ENCODE measurements at places on chromosomes 12 and 14. TPM values are rescaled to one million over a fixed set of nuclear protein-coding genes. Genes with fewer than 3 reads are reported as not detected.

Gene MRPL51
- 241 TPM for total RNA-seq

Gene LHX5
- total RNA-seq, result not detected

Gene ZDHHC22
- not detected for total RNA-seq

Gene APOF
- not detected for total RNA-seq

Gene KRT77
- total RNA-seq, result not detected

Gene E2F7
- total RNA-seq, result 29.4 TPM

Gene RGS6
- total RNA-seq, result 1.4 TPM

Gene MAP3K9
- total RNA-seq, result 4.8 TPM

DNA sequence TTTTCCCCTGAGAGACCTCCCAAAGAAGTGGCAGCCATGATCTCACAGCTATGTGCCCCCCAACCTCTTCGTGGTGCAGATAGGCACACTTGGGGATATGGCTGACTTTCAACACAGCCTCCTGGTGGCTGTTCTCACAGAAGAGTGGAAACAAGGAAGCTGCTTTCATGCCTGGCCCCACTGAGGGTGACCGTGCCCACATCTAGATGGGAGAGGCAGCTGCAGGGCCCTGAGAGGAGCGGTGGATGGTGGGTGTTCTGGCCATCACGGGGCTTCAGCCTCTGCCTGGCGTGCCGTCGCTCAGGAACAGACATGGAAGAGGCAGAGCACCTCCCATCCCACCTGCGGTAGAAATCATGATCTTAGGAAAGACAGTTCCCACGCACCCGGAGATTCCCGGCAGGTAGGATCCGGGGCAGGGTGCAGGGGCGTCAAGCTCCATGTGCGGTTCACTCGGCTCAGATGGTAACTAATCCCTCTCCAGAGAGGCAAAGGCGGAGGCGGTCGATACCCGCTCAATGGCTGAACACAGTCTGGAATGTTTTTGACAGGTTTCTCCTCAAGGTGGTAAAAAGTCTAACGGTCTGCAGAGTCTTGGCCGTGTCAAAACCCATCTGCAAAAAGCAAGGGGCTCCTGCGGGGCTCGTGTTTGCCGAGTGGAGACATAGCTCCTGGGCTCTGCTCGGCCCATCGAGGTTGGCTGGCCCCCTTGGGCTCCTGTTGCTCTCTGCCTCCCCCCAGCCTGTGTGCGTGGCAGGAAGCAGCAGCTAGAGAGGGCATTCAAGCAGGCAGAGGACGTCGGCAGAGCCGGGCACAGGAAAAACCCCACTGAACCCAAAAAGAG is 225.2 kb upstream of the RTL1 start:
- no peak for DNase-seq

DNA sequence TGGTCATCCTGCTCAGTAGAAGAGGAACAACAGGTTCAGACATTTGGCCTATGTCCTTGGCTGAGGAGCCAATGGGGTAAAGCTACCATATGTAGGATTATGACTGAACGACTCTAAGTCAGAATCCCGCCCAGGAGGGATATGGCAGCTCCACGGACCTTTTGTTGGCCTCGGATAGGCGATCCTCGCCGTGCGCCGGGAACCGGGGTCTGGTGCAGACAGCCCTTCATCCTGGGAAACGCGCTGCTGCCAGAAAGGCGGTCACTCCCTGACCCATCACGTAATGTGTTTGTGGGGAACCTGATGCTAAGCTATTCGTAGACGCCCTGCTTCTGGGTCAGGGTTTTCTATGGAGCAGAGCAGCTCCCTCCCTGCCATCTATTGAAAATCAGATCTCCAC is 178.9 kb upstream of the ALG10B start:
- DNase-seq, result no peak

- no peak for DNase-seq
Observed at GRCh38 chr12:24223926-24224325, 274.5 kb upstream of the SOX5 start.

GRCh38 chr12:28578833-28579252 is 388.6 kb downstream of the CCDC91 start:
- no peak for DNase-seq

GRCh38 chr14:30808576-30808975 is 65.8 kb upstream of the COCH start:
- no peak for DNase-seq

DNA sequence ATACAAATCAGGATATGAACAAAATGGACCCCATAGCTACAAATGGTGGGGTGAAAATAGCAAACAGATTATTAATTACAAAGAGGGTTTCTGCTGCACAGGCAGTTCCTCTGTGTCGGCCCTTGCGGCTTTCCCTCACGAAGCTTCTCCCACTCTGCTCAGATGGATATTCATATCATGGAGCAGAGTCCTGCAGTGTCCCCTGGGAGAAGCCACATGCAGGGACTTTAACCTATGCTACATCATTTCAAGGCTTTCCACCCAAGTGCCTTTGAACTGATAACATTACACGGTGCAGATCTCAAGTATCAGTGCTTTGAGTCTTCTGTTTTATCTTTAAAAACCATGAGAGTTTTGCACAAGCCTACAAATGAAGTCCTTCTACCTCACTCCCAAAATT is 229.1 kb downstream of the PPM1H start:
- no peak for DNase-seq

- no peak for DNase-seq
Observed at GRCh38 chr12:1739368-1739767, 48.5 kb downstream of the ADIPOR2 start.

GRCh38 chr12:124442772-124443445 is 124.5 kb downstream of the NCOR2 start:
- DNase-seq, result no peak

DNA sequence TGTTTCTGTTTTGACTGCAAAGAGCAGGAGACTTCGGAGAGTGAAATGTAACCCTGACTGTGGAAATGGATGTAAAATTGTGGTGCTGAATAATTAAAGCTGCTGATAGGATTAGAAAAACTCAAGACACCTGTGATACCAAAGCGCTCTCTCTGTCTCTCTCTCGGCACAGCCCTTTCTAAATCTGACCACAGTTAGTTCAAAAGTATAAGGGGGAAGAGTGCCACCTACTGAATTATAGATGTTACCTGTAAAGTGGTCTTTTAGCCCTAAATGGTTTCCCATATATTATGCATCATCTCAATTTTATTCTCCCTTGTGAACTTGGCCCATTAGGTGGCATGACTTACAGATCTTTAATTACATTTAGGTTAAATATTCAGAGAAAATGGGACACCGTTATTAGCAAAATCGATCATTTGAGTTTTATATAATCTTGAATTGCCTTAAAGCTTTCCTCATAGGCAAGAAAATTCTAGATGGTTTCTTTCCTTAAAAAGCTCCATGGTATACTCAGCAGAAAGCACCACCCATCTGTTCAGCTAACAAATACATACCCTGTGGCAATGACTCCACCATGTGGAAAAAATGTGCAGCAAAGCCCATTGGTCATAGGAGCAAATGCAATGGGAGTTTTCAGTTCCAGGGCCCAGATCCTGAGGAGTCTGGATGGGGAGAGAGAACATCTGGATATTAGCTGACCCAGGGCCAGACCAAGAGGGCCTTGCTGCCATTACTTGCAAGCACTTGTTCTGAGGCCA is 18.1 kb downstream of the RFC5 start:
- DNase-seq, result no peak

DNA sequence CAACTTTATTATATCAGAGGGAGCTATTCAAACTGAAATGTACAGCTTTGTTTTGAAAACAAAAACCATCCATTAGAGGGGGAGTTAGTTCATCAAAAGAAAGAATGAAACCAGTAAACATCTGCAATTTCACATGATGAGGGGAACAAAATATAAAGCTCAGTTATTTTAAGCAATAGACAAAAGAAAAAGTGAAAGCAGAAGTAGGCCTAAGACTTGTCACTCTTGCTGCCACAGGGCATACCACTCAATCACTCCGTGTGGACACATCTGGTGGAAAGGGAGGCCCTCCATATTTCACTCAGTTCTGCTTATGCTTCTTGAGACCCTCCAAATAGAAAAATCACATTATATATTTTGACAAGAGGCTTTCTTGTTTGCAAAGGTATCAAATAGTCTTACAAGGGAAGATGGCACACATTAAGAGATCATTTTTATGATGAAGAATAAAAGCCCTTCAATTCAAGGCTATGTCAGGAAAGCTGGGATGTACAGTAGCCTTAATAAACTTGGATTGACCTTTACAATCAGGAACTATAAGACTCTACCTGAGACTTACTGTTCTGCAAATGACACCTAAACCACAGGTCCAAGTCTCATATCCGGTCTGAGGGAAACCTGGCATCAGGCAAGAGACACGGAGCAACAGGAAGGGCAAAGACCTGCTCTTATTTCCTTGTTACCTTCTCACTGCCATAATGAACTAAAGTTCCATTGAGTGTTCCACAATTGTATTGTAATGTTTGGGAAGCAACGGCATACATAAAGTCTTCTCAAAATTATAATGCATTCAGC is 222.5 kb upstream of the GRIP1 start:
- DNase-seq, result no peak

- DNase-seq, result peak; percentile 93
Observed at GRCh38 chr14:104826189-104826860, 25.4 kb downstream of the ZBTB42 start.

DNA sequence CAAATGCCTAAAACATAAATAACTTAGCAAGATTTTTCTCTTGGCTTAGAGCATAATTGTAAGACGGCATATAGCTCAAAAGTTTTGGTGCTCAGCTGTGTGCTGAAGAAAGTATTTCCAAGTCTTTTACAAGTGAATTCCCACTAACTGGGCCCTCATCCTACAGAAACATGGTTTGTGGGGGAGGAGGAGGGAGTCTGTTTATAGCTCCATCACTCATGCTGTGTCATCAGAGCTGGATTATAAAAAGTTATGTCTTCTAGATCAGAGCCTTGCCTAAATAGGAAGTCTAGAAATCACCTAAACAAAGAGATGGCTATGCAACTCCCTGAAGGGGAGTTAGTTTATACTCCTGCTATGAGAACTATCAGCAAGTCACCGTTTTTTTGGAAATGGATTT is 65.9 kb upstream of the OTOGL start:
- no peak for DNase-seq

- DNase-seq, result no peak
Observed at GRCh38 chr12:90085494-90086274, 377.0 kb upstream of the ATP2B1 start.

DNA sequence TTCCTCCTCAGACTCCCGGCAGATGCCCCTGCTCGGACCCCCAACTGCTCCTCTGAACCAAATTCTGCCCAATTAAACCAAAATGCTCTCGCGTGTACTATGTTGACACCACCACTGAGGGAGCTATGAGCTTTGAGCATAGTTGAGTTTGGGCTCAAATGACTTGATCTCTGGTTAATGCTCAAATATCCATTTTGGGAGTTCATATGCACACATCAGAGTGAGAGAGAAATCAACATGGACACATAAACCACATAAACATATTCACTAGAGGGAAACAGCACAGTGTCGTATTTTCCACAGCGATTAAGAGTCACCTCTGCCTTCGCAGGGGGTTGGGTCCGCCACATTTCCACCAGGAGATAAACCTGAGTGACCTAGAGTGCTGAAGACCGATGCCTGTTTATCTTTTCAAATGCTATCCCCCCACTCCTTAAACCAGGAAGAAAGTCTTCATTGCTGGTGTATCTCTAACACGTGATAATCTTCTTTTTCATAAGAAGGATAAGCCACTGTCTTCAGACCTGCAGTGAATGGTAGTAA is 59.4 kb upstream of the FOXN3 start:
- DNase-seq, result no peak

DNA sequence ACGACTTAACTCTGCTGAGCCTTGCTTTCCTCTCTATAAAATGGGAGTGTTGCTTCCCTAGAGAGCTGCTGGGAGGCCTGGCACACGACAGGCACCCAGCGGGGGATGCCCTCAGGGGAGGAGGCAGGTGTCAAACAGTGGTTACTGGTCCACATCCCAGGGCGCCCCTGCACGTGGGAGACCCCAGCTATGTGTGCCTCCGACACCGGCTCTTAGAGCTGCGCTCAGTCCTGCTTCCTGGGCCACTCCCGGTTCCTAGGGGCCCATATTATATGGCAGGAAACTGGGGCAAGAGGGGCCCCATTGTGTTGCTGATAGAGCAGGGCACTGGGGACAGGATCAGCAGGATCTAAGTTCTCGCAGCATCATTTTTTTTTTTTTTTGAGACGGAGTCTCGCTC is 47.3 kb downstream of the CHGA start:
- no peak for DNase-seq

DNA sequence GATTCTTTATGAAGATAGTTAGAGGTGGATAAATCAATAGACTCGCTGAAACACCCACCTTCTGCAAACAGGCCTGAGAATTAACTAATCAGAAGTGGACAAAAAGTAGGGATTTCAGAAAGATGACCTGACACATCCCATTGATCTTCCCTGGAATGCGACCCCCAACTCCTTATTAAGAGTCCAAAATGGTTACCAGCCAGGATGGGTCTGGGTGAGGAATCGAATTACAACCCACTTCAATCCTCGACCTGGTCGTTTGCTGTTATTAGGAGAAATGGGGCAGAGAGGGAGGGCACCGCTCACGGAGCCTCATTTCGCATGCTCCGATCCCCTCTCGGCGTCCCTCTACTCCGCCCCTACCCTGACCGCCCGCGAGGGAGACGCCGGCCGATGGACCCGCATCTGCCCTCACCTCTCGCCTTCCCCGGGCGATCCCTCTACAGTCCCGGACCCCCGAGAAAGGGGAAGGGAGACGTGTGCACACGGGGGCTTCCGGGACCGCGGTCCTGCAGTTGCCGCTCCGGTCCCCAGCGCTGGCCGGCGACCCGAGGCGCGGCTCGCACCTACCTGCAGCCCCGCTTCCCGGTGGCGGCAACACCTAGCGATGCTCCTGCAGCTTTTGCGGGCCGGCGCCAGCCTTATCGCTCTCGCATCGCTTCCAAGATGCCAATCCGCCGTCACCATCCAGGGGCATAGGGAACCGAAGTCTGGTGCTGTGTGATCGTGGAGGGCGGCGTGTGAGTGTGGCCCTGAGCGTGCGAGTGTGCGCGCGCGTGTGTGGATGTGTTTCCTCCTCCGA is 69.3 kb upstream of the USP15 start:
- DNase-seq, result peak; percentile 7

GRCh38 chr14:21846227-21846885 is 172.7 kb upstream of the OR4E1 start:
- peak; percentile 74 for DNase-seq

DNA sequence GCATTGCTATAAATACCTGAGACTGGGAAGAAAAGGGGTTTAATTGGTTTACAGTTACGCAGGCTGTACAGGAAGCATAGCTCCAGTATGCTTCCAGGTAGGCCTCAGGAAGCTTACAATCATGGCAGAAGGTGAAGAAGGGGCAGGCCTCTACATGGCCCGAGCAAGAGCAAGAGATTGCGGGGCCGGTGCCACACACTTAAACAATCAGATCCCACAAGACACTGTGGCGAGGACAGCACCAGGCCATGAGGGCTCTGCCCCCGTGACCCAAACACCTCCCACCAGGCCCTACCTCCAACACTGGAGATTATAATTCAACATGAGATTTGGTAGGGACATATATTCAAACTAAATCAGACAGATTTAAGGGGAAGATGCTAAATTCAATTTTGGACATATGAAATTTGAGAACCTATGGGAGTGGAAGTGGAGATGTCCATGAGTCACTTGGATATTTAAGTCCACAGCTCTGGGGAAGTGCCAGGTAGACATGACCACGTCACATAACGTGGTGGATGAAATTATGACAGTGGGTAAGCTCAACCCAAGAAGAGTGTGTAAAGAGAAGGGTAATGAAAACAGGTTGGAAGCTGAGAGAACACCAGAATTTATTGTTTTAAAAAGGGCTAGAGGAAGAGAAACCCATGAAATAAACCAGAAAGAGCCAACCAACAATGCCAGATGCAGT is 1.5 kb upstream of the LTA4H start:
- DNase-seq, result no peak

- no peak for DNase-seq
Observed at GRCh38 chr12:107091381-107091780, 2.0 kb downstream of the CRY1 start.

Data from activated CD4-positive, alpha-beta T cell treated with anti-CD3 and anti-CD28 coated beads, Interleukin-2, amount 10 ng/mL, durations not matched to agents 7 days and 5 days (primary cell).